ENCODE measurements at places on chromosomes 2 and 18. TPM values are rescaled to one million over a fixed set of nuclear protein-coding genes. Genes with fewer than 3 reads are reported as not detected.

DNA sequence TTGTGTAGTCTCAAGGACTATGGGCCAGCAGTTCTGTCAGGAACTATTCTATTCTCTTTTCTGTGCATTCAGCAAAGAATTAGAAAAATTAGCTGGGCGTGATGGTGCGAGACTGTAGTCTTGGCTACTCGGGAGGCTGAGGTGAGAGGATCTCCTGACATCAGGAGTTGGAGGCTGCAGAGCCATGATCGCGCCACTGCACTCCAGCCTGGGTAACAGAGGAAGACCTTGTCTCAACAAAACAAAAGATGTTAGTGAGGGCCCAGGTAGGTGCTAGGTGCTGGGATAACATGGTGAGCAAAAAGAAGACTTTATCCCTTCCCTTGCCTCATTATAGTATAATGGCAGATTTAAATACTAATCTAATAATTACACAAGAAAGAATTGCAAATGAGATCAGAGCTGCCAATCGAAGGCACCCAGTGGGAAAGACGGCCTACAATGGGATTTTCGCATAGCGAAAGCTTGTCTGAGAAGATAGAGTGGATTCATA is 447 bp upstream of the MRPL19 start:
- DNase-seq, result no peak

Gene PAX3
- total RNA-seq, result 4.6 TPM

Gene IL36A
- not detected for total RNA-seq

Gene VIT
- total RNA-seq, result not detected

Data from neural progenitor cell (in vitro differentiated cells).